ENCODE measurements at places on chromosomes 13 and 19. TPM values are rescaled to one million over a fixed set of nuclear protein-coding genes. Genes with fewer than 3 reads are reported as not detected.

Gene ZNF599
- total RNA-seq = 11.2 TPM

Gene SHD
- total RNA-seq = not detected

Gene PLPPR3
- total RNA-seq = 2.1 TPM

Gene SLC10A2
- not detected for total RNA-seq

Gene FFAR1
- total RNA-seq = not detected

Gene LILRB3
- total RNA-seq = not detected

Gene ZNF229
- 7.4 TPM for total RNA-seq

Measured in cardiac atrium fibroblast (primary cell).